ENCODE measurements at places on chromosomes 13 and 19.

DNA sequence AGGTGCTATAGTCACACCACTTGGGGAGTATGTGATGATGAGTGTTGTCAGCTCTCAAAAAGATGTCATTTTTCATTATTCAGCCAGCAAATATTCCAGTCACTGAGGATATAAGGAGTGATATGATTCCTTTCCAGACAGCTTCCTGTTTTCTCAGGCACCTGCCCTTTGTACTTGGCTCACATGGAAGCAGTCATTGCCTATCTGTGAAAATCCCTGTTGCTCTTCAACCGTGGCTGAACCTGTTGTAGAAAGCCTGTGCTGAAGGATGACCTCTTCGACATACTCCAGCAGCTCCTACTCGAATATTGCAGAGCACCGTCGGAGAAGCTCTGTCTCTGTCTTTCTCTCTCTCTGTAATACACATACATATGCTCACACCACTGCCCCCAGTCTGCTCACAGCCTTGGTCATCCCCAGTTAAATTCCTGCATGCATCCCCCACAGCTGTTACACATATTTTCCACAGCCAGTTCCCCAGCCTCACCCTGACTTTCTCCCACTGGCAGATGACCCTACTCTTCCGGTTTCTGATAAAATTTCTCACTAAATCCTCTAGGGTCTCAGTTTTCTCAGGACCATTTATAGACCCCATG lies 204.2 kb upstream of the ARGLU1 start:
- no peak for DNase-seq

DNA sequence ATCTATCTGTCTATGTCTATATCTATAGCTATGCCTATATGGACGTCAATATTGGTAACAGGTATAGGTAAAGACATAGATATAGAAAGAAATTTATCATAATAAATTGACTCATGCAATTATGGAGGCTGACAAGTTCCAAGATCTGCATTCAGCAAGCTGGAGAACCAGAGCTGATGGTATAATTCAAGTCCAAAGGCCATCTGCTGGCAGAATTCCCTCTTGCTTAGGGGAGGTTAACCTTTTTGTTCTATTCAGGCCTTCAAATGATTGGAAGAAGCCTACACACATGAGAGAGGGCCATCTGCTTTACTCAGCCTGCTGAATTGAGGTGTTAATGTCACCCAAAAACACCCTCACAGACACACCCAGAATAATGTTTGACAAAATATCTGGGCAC lies 10.8 kb downstream of the RASL11A start:
- no peak for DNase-seq

GRCh38 chr13:51043310-51043709 lies 67.8 kb downstream of the C13orf42 start:
- no peak for DNase-seq

DNA sequence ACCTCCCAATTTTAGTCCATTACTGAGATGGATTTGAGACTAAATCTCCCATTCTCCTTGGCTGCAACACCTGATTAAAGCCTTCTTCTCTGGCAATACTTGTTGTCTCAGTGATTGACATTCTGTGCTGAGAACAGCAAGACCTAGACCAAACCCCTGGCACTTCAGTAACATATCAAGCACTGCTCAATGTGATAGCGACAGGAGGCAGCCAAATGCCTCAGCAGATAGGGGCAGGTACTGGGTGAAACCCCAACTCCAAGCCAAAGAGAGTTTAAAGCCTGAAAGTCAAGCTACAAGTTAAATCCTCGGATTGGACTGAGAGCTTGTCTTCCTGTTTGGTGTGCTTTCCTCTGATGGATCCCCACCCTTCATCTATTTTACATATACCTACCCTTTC lies 52.7 kb downstream of the STARD13 start:
- DNase-seq: no peak

- DNase-seq: no peak
These were observed 88.5 kb downstream of the LRCH1 start for GRCh38 chr13:46641274-46642081.

DNA sequence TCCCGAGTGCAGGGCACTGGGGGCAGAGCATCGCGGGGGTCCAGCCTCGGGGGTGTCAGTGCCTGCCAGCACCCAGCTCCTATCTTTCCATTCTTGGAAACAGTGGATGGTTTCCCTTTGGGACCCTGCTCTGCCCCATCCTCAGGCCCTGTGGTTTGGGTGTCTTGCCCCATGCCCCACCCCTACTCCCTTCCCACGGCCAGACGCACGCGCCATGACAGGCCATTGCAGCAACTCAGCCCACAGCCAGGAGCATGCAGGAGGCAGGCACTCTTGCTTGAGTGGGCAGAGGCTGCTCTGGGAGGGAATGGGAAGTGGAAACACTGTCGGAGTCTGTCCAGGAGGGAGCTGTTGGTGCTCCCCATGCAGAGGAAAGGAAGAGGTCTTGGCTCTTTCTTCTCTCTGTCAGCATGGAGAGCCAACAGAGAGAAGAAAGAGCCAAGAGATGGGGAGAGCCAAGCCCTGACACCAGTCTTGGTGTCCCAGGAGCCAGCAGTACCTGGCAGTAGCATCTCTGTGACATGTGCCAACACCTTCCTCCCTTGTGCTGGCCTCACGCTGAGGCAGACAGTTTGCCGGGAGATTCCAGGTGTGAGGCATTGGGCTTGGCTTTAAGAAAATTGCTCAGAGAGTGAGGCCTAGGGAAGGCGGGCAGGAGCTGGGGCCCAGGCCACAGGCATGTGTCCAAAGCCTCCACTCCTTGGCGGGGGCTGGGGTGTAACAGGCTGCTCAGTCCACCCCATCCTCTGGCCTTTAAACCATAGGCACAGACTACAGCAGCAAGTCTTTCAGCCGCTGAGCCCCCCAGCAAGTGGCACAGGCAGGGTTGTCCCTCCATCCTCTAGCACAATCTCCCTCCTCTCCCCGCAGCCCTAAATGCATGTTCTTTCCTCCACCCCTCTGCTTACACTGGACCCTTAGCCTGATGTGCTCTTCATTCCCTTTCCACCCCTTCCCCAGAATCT lies 86.7 kb upstream of the UQCRFS1 start:
- DNase-seq: no peak

GRCh38 chr13:31588893-31589292 lies 150.4 kb upstream of the RXFP2 start:
- no peak for DNase-seq

DNA sequence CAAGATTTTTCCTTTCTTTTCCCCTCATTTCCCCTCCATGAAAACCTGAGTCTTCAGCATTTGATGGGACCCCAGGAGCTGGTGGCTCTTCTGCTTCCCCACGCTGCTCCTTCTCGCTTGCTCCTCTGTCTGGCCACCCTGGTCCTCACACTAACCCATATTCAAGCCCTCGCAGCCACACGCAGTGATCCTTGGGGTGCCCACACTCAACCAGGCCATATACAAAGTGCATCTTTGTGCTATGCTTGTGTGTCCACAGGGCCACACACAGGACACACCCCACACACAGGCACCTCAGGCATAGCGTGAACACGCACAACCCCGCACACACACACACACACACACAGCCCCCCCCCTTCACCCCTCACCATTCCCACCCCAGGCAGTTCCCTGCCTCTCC lies 132.1 kb downstream of the URI1 start:
- DNase-seq: no peak

DNA sequence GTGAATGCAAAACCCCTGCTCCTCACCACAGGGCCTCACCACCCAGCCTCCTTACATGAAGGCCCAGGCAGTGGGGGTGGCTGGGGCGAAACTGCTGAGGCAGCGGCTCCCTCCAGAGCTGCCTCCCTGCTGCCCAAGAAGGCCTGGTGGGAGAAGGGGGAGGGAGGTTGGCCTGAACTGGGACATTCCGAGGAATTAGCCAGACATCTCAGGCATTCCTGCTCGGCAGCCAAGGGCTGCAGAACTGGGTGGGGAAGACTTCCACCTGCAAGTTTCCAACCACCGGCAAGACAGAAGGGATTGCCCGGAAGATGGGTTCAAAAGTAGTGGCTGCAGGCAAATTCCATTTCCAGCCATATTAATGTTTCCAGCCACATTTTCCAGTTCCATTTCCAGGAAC lies 2.3 kb upstream of the PSPN start:
- no peak for DNase-seq

DNA sequence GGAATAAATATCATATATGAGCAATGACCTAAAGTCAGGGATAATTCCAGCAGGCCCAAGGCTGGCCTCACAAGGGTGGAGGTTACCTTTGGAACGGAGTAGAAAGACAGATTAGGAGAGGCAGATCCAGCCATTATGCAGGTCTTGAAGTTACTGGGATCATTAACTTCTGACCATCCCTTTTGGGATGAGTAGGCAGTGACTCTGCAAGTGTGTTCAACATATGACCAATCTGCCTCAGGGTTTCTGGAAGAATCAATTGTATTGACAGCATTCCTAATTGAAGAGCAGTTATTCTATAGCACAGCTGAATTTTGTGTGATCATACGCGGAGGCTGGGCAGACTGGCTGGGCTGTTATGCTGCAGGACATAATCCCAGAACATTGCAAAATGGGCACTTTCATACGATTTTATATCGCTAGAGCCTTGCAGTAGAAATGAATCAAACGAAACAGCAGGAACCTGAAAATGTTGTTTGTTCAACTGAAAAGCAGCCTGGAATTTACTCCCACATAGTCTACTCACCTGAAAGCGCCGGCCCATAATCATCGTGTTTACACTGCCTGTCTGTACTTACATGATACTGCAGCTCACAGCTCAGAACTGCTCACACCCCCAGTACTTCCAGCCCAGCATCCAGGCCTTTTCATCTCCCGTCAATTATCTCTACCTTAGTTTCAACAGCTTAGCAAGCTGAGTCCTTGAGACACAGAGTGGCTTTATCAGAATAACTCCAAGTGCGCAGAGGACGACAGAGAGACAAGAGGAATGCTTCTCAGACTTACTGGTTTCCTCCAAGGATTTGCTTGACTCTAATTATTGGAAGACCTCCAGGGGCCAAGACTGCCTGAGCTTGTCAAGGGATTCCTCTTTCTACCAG lies 556.1 kb downstream of the EFNB2 start:
- no peak for DNase-seq

- no peak for DNase-seq
These were observed 77.1 kb downstream of the GNG7 start for GRCh38 chr19:2625434-2625833.

DNA sequence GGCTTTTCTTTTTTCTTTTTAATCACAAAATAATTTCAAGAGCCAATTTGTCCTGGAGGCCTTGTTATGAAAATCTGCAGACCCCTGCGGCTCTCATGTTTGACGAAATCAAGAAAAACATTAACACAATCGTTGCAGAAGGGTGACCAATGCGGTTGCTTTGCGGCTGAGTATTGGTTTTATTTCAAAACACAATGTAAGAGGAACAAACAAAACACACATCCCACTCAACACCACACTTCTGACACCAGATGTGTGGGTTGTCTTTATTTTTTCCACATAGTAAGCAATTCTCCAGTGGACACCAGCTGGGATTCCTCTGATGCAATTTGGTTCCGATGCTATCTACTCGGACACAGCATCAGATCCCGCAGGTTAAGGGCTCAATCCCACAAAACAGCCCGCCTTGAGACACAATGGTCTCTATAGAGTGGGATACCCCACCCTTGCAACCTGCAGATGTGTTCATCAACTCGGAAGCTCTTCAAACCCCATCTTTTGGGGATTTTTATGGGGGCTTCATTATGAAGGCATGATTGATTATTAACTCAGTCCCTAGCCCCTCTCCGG lies 21.9 kb upstream of the CCDC124 start:
- no peak for DNase-seq

GRCh38 chr19:36112678-36113077 lies 1.7 kb downstream of the OVOL3 start:
- no peak for DNase-seq

- DNase-seq: no peak
These were observed 597.3 kb downstream of the DCT start for GRCh38 chr13:93882086-93882651.

DNA sequence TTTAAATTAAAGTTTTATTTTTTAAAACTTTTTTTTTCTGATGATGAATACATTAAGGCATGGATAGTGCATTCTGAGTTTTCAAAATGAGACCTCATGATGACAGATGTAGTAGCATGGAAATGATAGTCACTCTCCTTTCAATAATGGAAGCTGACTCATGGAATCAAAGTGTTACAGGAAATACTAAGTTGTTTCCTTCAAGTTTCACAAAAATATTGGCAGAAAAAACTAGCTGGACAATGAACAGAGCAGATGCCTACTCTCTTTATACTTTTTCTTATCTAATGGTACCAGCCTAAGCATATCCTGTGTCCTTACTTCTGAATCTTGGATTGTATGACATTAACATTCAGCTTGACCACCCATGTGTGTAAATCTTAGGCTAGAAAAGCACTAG lies 1337.3 kb downstream of the PCDH9 start:
- no peak for DNase-seq

GRCh38 chr19:1486720-1487575 lies 3.2 kb downstream of the PCSK4 start:
- DNase-seq: no peak

- no peak for DNase-seq
These were observed 5.5 kb downstream of the EPS8L1 start for GRCh38 chr19:55080968-55081769.

GRCh38 chr19:1540365-1540925 lies 16.6 kb downstream of the PLK5 start:
- no peak for DNase-seq

- DNase-seq: no peak
These were observed 2.2 kb downstream of the BCAM start for GRCh38 chr19:44811122-44811419.

DNA sequence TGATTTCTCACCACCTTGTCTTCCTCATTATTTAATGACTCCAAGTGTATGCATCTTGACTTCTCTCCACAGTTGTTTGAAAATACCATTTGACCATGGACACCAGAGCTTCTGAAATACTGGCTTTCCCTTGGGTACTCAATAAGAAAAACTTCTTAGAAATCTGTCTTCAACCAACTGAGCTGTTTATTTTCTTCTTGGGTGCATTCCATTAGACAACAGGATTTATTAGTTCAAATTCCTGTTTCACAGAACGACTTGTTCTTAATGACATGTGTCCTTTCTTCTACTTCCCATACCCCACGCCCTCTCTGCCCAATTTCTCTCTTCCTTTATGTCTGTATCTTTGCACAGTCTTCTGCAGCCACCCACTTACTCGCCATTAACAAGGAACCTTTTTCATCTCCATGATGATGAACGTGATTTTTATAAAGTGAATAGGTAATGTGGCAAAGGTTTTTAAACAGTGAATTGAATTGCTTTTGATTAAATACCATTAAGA lies 11.3 kb upstream of the ITM2B start:
- DNase-seq: no peak

DNA sequence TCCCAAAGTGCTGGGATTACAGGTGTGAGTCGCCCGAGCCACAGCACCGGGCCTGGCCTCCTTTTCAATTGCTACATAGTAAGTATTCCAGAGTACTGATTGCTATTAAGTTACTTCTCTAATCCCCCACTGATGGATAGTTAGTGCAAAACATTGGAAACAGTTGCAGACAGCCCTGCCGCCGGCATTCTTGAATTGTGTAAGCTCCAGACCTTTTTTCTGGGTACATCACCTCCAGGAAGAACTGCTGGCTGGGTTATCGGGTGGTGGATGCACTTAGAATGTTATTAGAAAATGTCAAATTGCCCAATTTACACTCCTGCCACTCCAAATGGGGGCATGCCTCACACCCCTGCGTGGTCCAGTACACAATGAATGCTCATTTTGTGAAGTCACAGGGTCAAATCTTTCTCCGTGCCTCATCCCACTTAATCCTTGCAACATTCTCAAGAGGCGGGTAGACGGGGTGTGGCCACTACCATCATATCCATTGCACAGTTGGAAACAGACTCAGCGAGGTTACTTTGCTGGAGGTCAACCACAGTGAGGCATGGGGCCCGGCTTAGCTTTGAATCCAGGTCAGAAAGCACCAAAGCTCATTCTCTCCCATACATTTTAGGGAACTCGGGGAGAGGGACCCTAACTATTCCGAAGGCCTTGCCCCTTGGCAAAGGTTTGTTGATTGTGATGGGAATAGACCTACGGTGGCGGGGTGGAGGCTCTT lies 1.0 kb upstream of the KDM4B start:
- no peak for DNase-seq
